ENCODE measurements at places on chromosomes 3 and 15.

DNA sequence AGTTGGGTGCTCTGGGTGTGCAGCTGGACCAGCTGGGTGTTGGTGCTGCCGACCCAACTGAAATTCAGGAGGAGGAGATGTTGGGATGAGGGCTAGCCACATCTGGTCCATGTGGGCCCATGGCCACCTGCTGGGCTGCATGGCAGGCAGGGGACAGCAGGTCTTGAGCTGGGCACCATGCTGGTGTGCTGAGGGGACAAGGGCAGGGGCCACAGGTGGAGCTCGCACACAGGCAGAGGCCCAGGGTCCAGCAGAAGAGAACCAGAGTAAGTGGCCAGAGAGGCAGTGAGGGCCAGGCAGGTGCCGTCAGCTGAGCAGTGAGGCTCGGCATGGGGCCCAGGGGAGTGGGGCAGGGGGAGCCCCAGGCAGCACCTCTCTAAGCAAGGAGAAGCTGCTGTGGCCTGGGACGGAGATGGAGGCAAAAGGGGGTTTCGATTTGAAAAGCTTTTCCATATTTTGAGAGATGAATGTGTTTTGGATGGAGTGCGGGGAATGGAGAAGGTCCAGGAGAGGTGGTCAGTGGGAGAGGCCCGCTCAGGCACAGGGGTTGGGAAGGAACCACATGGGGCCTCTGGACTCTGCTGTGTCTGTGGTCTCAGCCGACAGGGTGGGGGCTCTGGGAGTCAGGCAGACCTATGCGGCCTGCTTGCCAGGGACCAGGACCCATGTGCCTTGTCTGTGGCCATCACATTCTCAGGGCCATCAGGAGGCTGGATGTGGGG lies 30.5 kb upstream of the PLXNA1 start:
- H3K4me3 ChIP-seq, result no peak overlapping the region
- peaks cover 4% of the 10 kb centered on the region for H3K4me1 ChIP-seq
- no peak for DNase-seq
- H3K36me3 ChIP-seq, result no peaks in the 10 kb centered on the region
- H3K27me3 ChIP-seq, result no peaks in the 10 kb centered on the region

DNA sequence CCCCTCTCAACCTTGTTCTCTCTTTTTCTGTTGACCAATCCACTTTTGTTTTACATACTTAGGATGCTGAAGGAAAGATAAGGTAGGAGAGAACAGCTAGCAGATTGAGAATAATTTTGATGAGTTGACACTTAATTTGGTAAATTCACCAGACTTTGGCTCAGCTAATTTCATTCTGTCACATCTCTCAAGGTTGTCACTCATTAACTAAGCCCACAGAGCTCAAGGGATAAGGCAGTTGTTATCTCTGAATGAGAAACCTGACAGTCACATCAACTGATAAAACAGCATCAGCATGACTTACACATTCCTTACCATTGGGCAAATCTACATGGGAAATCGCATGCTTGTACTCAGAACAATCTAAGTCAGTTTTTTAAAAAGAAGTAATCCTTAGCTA lies 591.4 kb downstream of the NLGN1 start:
- no peaks in the 10 kb centered on the region for H3K4me1 ChIP-seq
- DNase-seq, result no peak
- H3K36me3 ChIP-seq, result no peaks in the 10 kb centered on the region
- no peak overlapping the region for H3K4me3 ChIP-seq
- no peaks in the 10 kb centered on the region for H3K27me3 ChIP-seq

GRCh38 chr15:58095415-58095814 lies 29.9 kb upstream of the ALDH1A2 start:
- DNase-seq, result no peak
- H3K4me1 ChIP-seq, result no peaks in the 10 kb centered on the region
- peaks cover 30% of the 10 kb centered on the region for H3K27me3 ChIP-seq
- H3K27ac ChIP-seq, result no peak overlapping the region

- DNase-seq, result no peak
- H3K36me3 ChIP-seq, result no peaks in the 10 kb centered on the region
- no peaks in the 10 kb centered on the region for H3K4me1 ChIP-seq
- no peak overlapping the region for H3K4me3 ChIP-seq
- H3K27ac ChIP-seq, result no peak overlapping the region
Measured at GRCh38 chr3:43015572-43015971, 36.5 kb downstream of the GASK1A start.

- H3K36me3 ChIP-seq, result no peaks in the 10 kb centered on the region
- no peak overlapping the region for H3K4me3 ChIP-seq
- H3K4me1 ChIP-seq, result peaks cover 13% of the 10 kb centered on the region
- H3K27me3 ChIP-seq, result peaks cover 3% of the 10 kb centered on the region
- H3K27ac ChIP-seq, result no peak overlapping the region
Measured at GRCh38 chr3:196218155-196218712, 1.9 kb downstream of the SLC51A start.

DNA sequence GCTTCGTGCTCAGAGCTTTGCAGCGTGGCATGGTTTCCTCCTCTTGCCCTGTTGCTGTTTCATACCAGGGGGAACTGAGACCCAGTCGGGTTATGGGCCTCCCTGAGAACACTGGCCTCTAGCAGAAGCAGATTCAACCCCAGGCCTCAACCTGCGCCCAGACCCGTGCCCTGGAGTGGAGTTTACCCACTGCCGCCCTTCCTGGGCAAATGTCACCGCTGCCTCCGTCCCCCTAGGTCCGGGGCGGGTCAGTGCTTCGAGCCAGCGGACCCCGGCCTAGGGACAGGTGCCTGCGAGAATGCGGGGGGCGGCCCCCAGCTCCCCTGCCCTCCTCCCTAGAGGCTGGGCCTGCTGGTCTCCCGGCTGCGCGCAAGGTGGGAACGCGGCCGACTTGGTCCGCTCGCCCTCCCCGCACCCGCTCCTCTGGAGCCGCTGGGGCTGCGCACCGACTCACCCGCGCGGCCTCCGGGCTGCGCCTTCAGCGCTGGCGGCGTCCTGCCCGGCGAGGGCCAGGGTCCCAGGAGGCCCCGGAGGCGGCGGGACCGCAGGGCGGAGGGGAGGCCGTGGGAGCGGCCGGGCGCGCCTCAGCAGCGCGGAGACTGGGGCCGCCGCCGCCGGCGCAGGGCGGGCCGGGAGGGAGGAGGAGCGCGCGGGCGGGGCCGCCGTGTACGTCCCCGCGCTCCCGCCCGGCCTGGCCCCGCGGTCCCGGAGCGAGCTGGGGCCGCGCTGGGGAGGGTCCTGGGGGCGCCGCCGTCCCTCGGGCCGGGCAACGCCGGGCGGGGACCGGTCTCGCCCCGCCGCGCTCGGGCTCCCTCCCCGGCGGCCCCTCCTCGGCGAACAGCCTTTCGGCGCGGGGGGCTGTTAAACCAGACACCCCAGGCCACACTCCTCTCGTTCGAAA lies at the start of gene PIGZ:
Gene PIGZ (minus strand): TSS at position 601 of the 901 bp plus-strand sequence. CDS start 16,802 bp downstream, outside the sequence.
- peaks cover 16% of the 10 kb centered on the region for H3K36me3 ChIP-seq
- H3K27ac ChIP-seq, result peak within 1 kb of the TSS; percentile 87
- H3K4me3 ChIP-seq, result peak within 1 kb of the TSS; percentile 79
- peaks cover 11% of the 10 kb centered on the region for H3K4me1 ChIP-seq
- peaks cover 11% of the 10 kb centered on the region for H3K27me3 ChIP-seq

DNA sequence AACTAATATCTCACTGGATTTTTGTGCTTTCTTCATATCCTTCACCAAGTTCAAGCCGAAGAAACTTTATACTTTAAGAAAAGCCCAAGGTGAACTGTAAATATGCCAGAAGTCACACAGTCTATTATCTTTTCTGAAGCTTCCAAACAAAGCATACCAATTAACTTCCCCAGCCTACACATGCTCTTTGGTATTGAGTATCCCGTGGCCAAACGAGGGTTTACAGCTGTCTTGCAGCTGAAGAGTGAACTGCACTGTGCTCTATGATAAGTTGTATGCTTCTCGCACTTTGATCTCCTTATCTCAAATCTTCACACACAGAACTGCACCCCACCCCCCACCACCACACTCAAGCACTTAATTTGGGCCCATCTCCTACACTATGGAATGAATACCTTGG lies 215.6 kb upstream of the VEPH1 start:
- no peaks in the 10 kb centered on the region for H3K4me1 ChIP-seq
- DNase-seq, result no peak
- no peak overlapping the region for H3K4me3 ChIP-seq
- H3K27ac ChIP-seq, result no peak overlapping the region
- no peaks in the 10 kb centered on the region for H3K36me3 ChIP-seq

DNA sequence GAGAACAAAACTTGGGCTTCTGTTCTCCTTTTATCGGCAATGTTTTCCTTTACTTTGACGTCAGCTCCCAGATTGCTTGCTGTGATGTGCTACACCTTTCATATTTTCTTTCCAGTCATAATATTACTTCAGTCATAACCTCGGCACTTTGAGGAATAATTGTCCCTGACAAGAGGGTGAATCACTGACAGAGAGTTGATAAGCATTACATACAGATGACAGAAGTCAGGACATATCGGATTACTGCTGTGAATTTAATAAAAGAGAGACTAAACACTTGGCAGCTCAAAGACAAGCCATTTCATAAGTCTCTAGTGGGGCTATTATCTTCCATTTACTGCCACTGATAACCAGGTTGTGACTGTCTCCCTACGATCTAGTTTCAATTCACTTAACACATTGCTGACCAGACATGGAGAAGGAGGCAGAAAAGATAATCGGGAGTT lies 362.1 kb upstream of the ARRDC4 start:
- no peak overlapping the region for H3K27ac ChIP-seq
- no peak overlapping the region for H3K4me3 ChIP-seq
- no peaks in the 10 kb centered on the region for H3K36me3 ChIP-seq
- H3K4me1 ChIP-seq, result no peaks in the 10 kb centered on the region
- DNase-seq, result no peak

DNA sequence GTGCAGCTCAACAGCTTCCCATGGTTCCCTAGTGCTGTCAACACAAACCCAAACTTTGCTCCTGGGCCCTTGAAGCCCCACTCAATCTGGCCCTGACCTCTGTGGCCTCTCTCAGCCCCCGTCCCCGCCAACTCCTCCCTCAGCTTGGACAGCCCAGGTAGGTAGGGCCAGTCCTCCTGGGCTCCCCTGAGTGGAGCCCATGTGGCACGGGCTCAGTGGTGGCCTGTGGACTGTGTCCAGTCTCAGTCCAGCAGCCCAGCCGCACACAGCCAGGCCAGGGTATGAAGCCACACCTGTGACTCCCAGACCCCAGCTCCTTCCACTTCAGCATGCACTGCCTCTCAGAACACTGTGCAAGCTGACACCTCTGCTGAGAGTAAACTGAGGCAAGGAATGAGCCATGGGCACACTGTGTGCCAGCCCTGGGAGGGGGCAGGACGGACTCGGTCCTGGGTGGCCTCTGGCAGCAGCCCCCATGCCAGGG lies 11.5 kb downstream of the PLXND1 start:
- no peaks in the 10 kb centered on the region for H3K36me3 ChIP-seq
- H3K27me3 ChIP-seq, result peaks cover 58% of the 10 kb centered on the region
- H3K4me1 ChIP-seq, result peaks cover 15% of the 10 kb centered on the region
- H3K27ac ChIP-seq, result no peak overlapping the region

Measured in T-helper 2 cell treated with Interferon-gamma antibody and Interleukin-4, amounts not matched to agents 5 μg/mL and 100 μg/mL, for 36 hours (primary cell).